GM13977 (cell line): ENCODE measurements at places on chromosomes 6 and 20.

GRCh38 chr6:107621229-107621937 is 131.5 kb downstream of the SOBP start:
- DNase-seq: no peak

- DNase-seq: peak; percentile 32
Measured at GRCh38 chr6:82712826-82713225, 349.2 kb downstream of the TPBG start.

- DNase-seq: peak; percentile 38
Measured at GRCh38 chr6:157909282-157909664, 72.4 kb upstream of the SYNJ2 start.

DNA sequence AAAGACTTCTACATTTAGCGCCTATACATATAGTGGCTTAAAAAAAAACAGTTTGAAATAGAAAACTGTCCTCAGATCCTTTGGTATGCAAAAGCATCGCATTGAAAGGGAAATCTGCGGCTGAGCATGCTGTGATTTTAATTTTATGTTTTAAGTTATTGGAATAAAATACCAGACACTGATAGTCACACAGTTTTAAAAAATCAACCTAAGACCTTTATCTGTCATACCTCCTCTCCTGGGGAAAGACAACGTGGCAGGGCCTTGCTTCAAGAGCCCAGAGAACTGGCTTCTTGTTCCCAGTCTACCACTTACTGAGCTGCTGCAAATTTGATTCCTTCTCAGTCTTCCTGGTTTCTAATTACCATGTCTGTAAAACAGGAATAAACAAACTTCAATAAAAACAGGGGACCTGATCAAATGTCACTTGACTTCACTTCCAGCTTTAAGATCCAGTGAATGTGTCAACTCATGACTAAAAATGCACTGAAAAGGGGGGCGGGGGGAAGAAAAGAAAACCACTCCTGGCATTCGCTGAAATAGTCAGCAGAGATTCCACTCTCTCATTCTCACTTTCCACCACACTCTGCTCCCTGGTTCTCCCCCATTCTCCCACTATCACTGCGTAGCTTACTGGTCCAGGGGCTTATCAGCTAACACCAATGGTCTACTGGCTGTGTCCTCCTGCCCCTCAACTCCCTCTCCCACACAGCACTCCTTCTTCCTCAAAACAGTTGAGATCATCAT is 494.7 kb upstream of the MARCKS start:
- DNase-seq: no peak

- DNase-seq: no peak
Measured at GRCh38 chr6:37820718-37821079, 1.2 kb downstream of the ZFAND3 start.

DNA sequence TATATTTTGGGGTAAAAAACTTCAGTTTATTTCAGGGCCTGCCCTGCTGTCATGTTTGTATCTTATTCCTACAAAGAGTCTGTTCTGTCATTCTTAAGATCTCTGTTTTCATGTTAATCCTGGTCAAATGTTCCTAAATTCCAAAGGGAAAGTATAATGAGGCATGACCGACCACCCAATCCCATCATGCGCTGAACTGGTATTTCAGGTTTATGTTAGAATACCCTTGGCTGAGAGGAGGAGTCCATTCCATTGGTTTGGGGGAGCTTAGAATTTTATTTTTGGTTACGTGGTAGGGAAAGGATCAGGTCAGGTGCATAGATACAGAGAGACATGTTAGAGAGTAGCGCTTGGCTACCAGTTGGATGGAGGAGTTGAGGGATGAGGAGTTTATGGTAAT is 25.7 kb downstream of the CFAP61 start:
- DNase-seq: no peak

GRCh38 chr6:56808871-56809359 is 146.0 kb upstream of the BEND6 start:
- DNase-seq: no peak

DNA sequence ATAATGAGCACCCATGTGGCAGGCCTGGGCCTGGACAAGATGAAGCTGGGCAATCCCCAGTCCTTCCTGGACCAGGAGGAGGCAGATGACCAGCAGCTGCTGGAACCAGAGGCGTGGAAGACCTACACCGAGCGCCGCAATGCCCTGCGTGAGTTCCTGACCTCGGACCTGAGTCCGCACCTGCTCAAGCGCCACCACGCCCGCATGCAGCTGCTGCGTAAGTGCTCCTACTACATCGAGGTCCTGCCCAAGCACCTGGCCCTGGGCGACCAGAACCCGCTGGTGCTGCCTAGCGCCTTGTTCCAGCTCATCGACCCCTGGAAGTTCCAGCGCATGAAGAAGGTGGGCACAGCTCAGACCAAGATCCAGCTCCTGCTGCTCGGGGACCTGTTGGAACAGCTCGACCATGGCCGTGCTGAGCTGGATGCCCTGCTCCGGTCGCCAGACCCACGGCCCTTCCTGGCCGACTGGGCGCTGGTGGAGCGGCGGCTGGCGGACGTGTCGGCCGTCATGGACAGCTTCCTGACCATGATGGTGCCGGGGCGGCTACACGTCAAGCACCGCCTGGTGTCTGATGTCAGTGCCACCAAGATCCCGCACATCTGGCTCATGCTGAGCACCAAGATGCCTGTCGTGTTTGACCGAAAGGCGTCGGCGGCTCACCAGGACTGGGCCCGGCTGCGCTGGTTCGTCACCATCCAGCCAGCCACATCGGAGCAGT is 1.9 kb downstream of the FNDC11 start:
- DNase-seq: no peak

GRCh38 chr6:118784641-118785164 is 109.2 kb upstream of the ASF1A start:
- DNase-seq: no peak

DNA sequence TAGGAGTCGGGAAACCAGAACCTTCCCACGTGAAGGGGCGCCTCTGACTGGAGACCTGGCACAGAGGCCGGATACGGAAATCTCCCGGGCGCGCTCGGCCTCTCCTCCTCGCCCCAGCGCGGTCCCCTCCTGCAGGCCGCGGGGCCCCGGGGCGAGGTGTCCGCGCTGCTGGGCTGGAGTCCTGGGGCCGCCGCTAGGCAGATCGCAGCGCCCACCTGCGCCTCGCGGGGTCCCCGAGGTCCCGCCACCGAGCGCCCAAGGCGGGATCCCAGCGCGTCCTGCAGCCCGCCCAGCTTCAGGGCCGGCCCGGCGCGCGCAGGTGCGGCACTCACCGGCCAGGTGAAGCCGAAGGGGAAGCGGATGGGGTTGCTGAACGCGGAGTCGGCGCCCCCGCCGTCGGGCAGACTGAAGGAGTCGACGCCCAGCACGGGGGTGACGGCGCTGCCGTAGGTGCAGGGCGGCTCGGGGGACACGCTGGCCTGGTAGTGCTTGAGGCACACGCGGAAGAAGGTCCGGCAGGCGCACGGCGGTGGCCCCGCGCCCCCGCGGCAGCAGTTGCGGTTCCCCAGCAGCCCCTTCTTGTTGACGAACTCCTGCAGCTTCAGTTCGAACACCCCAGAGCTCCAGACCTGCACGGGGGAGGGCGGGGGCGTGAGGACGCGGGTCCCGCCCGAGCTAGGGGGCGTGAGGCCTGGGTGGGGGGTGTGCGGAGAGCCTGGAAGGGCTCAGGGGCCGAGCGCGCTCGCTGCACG is 1.5 kb downstream of the DLL1 start:
- DNase-seq: no peak
